ENCODE measurements at places on chromosomes 16 and 17.

DNA sequence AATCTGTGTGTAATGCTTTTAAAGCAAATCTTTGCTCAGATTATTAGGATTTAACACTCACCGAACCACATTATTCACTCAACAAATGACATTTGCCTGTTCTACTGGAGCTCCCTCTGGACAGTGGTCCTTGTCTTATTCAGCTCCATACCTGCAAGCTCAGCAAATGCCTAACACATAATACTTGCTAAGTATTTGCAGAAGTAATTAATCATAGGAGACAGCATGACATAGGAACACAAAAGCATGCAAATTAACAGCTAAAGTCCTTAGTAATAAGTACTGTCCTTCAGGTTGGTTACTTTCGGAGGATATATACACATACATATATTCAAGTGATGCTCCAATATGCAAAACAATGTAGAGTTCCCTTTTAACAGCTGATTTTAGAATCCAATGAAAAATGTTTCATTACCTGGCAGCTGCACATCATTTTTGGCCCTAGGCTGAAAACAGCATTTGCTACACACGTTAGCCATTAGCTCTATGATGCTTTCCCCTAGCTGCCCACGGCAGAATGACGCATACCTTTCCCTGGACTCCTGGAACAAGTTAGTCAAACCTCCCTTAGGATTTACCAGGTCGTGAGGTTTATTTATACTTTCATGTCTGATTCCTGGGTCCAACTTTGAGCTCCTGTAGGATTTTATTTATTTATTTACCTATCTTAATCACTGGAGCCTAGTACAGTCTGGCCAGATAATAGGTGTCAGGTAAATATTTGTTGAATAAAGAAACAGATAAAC lies 8.6 kb downstream of the BRD7 start:
- DNase-seq = no peak

- no peak for DNase-seq
These were observed 24.4 kb downstream of the TBX4 start for GRCh38 chr17:61476476-61477203.

DNA sequence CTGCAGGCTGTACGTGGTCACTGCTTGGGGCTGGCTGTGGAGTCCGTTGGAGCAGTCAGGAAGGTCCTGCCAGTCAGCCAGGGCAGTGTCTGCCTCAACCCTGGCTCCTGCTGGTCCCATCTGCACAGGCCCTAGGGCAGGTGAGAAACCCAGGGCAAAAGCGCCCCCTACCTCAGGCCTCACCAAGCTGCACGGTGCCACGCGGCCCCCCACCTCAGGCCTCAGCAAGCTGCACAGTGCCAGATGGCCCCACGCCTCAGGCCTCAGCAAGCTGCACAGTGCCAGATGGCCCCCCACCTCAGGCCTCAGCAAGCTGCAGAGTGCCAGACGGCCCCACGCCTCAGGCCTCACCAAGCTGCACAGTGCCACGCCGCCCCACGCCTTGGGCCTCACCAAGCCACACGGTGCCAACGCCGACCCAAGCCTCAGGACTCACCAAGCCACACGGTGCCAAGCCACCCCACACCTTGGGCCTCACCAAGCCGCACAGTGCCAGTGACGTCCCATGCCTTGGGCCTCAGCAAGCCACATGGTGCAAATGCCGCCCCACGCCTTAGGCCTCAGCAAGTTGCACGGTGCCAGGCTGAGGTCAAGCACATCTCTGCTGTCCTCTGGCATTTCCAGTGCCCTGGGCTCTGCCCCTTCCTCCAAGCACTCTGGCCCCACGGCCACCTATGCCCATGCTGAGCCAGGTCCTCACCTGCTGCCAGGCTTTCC lies 5.5 kb downstream of the TMEM204 start:
- peak; percentile 52 for DNase-seq

DNA sequence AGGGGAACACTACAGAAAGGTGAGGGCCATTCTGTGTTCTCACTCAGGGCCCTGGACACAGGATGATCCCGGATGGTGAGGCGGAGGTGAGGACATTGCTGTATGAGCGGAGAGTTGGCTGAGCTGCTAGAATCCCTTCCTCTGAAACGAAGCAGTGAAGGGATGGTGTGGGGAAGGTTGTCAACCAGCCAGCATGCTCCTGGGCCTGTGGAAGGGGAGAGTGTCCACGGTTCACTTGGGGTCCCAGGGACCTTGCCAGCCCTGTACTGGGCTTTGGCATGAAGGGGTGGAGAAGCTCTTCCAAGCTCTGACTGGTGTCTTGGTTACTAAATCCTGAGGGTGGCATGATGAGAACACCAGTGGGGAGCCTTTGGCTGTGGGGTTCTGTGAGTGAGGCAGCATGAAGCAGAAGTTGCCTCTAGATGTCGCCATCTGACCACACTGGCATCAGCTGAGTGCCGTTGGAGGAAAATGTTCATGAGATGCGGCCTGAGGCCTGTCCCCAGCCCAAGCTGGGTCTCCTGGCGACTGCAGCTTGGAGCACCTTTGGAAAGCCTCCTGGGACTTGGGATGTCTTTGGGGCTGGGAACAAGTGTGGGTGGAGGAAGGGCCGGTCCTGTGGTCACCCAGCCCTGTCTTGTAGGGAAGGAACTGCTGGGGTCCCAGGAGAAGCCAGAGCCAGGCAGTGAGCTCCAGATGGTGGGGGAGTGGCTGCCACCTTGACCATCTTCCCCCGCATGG lies 14.8 kb downstream of the PDP2 start:
- peak; percentile 59 for DNase-seq

GRCh38 chr17:1273492-1274244 lies 3.4 kb downstream of the BHLHA9 start:
- DNase-seq = no peak

DNA sequence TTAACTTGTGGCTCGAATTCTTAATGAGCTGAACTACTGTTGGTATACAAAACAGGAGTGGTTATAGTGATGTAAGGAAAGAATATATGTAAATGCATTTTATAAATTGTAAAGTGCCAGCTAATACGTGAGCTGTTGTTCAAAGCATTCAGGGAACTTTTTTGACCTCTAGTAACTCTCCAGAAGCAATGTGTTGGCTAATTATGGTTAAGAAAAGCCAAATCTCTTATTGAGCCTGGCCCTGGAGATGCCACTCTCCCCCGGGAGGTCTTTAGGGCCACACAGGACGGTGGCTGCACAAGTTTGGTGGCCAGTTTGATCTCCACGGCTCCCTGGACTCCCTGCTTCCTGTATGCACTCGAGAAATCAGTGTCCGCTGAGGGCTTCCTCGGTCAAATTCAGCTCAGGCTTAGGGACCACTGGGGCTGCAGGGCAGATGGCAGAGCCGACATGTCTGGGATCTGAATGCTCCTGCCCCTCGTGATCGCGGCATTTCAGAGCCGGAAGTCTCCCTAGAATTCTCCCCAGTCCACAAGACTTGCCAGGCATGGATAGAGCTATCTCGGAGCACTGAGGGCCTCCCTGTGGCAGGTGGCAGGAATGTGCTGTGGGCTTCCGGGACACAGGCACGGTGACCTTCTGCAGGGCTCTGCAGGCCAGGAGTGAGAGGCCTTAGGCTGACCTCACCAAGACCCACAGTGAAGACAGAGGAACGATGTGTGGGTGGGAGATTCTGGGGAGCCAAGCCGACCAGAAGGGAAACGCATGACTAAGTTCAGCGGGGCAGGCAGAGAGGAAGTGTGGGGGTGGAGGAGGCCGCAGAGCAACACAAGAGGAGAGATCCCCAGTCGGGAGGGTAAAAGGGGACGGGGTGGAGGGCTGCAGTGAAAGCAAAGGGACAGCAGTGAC lies 18.6 kb upstream of the PITPNM3 start:
- DNase-seq = no peak

DNA sequence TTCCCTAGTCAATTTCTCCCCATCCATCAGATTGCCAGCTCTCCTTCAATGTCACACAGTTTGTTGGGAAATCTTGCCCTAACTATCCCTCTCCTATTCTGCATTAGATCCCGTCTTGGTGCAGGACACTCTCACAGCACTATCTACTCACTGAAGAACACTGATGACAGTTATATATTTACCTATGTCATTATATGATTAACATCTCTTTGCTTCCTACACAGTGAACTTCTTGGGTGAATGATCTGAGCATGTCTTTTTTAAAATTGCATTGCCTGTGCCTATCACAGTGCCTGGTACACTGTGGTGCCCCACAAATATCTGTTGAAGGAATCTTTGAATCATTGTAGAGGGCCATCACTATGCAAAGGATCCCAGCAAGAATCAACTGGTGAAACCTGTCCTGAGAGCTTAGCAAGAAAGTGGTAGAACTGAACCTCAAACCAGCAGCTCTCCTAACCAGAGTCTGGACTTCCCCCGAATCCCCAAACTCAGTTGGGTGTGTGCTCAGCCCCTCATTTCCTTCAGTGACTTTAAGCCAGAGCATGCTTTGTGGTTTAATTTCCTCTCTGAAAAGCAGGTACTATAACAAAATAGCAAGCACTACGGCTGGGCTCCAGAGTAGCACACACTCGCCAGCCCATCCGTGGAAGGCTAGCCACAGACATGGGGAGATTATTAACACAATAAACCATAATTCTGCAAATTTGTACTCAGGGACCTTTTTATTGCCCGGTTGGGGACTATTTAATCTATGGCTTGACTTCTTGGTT lies 680.7 kb upstream of the SALL1 start:
- DNase-seq = no peak

- no peak for DNase-seq
These were observed 63.1 kb downstream of the USP22 start for GRCh38 chr17:20979792-20980083.

GRCh38 chr16:1221628-1222552 lies 3.2 kb downstream of the TPSG1 start:
- no peak for DNase-seq

Measured in activated T-cell treated with anti-CD3 and anti-CD28 coated beads, Interleukin-2, amount 50 U/mL, for 1 hour (primary cell).